ENCODE measurements at places on chromosomes 5 and 9.

- no peak for DNase-seq
Observed at GRCh38 chr9:2722715-2723114, 5.4 kb downstream of the KCNV2 start.

DNA sequence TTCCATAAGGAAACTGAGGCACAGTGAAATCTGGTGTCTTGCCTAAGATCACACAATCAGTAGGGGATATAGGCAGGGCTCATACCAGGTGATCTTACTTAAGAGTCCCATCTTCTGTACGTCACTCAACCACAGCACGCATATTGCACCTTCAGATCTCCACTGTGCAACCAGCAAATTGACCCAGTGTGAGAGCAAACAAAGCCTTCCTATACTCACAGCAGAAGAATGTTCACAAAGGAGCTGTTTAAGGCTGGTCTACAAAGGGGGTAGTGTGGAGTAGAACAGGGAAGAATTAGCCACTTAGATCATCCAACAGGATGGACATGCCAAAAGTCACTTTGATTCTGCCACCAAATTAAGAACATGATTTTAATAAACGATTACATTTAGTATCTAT lies 305.9 kb downstream of the SLIT3 start:
- no peak for DNase-seq

GRCh38 chr9:33446240-33446945 lies 1.0 kb downstream of the AQP3 start:
- peak; percentile 56 for DNase-seq

DNA sequence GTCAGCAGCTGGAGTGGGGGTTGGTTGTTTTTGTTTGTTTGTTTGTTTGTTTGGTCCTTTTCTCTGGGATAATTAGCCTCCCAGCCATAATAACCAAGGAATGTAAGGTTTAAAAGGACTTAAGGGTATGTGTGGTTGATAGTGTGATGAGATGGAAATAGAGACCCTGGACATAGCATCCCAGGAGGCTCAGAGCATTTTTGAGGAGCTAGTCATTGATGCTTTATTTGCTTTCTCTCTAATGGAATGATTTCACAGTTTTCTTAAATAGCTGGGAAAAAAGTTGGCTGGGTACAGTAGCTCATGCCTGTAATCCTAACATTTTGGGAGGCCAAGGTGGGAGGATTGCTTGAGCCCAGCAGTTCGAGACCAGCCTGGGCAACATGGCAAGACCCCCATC lies 45.1 kb downstream of the TTC1 start:
- DNase-seq = no peak

DNA sequence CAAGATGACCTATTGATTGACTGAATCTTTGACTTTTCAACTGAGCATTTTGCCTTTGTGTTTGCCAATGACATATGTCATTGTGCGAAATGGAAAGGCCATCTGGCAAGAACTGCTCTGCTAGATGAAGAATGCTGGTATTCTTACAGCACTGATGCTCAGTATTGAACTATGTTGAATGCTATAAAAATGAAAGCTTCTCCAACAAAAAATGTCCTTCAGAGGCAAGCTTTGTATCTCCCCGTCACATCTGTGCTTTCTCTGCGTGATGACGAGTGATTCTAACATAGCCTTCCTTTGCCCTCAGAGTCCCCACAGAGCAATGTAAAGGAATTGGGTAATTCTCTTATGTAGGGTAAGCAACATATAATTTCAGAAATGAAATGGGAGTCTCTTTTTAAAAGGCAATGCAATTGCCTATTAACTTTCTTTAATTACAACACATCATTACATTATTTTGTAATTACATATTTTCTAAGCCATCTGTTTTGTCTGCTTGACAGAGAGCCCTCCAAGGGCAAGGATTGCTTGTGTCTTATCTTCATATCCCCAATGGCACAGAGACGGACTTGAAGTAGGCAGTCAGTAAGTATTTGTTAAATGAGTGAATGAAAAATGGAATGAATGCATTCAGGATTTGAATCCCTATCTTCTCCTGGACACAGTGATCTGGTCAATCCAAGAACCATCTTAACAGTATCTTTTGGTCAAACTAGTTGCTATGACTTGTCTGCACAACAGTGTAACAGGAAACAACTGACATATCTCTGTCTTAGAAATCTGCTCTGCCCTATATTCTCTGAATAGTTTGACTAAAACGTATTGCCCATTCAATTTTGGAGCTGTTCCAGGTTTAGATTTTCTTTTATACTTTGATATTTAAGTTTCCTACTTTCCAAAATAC lies 46.1 kb downstream of the ENC1 start:
- no peak for DNase-seq

- no peak for DNase-seq
Observed at GRCh38 chr5:160007514-160007913, 1.4 kb upstream of the TTC1 start.

- DNase-seq = no peak
Observed at GRCh38 chr9:130952065-130952762, 13.2 kb upstream of the FIBCD1 start.

- DNase-seq = no peak
Observed at GRCh38 chr5:154311362-154311761, 120.8 kb downstream of the GALNT10 start.

DNA sequence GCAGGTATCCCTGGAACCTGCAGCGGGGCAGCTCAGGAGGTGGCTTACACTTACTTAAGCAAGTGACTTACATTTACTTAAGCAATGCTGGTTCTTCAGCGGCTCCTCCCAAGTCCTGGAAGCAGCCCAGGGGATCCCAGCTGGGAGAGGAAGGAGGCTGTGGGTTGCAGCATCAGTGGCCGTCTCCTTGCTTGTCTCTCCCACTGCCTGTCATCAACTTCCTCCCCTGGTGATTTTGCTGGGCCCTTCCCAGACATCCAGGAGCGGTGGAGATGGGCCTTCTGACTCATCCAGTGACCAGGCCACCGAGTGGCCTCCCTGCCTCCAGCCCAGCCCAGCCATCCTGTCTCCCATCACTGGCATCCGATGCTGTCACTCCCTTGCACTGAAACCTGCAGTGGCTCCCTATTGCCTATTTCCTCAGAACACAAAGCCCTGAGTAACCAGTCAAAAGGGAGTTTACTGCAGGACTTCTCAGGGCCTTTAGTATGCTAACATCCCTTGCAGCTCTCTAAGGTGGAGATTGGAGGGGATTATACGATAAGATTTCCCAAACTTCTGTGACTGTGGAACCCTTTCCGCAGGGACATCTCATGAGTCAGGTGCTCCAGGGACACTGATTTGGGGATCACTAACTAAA lies 155.9 kb upstream of the PHYKPL start:
- DNase-seq = no peak

- DNase-seq = no peak
Observed at GRCh38 chr9:74672237-74672636, 175.1 kb downstream of the RORB start.

GRCh38 chr9:78038620-78039300 lies 7.1 kb upstream of the GNAQ start:
- DNase-seq = no peak

GRCh38 chr5:54793468-54794134 lies 191.8 kb downstream of the ESM1 start:
- DNase-seq = no peak

DNA sequence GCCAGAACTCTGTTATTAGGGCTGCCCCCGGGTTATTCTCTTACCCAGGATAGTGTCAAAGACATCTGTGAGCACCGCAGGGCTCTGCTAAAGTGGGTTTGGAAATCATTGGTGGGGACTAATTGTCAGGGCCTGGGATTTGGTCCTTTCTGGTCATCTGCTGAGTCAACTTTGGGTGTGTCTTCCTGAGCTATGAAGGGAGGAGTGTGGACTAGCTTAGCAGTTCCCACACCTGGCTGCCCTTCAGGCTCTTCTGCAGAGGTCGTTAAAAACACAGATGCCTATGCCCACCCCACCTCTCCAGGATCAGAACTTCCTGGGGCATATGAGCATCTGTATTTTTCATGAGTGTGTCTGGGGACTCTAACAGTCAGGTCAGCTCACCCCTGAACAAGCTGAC lies 352.2 kb downstream of the SLIT3 start:
- DNase-seq = no peak

GRCh38 chr9:109856785-109857184 lies 76.8 kb downstream of the PALM2AKAP2 start:
- no peak for DNase-seq

DNA sequence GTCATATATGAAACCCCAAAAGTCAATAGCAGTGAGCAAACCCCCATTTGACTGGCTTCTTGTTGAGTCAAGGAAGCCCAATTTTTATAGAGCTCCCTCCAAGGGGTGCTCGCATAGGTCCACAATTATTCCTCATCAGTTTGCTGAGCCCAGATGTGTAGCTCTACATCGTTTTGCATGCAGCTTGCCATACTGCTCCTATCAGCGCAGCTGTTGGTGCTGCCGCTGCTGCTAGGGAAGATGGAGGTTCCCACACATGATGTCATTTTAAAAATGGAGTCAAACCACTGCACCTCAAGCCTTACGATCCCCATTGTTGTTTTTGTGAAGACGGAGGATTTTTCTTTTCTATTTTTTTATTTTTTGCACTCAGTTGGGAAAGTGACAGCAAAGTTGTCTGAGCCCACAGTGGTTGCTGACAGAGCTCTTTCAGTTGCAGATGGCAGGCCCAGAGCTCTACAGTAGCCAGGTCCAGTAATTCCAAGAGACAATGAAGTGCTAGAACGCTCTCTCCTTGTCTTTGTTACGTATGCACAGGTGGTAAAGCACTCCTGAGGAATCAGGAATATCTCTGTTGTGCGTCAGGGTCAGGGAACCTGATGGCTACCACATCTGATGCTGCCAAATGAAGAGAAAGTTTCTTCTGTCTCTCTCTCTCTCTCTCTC lies 23.2 kb upstream of the C5orf63 start:
- DNase-seq = no peak

DNA sequence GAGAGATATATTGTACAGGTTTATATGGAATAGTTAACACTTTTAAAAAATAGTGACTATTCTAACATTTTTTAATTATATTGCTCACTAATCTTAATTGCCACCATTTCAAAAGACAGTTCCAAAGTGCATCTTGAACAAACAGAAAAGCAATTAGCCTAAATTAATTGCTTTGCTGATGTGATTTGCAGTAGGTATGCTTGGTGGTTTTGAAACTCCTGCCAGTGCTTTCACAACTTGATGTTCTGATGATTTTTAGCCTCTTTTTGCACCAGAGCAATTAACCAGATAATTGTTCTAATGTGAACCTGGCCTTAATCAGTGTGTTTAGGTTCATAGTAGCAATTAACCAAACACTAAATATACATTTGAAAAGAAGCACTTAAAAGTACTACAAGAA lies 207.6 kb downstream of the FBXL17 start:
- no peak for DNase-seq

DNA sequence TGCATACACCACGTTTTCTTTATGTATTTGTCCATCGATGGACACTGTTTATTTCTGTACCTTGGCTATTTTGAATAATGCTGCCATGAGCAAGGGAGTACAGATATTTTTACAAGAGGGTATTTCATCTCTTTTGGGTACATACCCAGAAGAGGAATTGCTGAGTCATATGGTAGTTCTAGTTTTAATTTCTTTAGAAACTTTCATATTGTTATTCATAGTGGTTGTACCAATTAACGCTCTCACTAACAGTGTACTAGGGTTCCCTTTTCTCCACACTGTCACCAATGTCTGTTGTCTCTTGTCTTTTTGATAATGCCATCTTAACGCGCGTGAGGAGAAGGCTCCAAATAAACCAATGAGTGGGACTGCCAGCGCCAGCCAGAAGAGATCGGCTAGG lies 257.6 kb upstream of the EDIL3 start:
- DNase-seq = no peak

GRCh38 chr9:18275313-18275990 lies 198.5 kb upstream of the ADAMTSL1 start:
- no peak for DNase-seq

DNA sequence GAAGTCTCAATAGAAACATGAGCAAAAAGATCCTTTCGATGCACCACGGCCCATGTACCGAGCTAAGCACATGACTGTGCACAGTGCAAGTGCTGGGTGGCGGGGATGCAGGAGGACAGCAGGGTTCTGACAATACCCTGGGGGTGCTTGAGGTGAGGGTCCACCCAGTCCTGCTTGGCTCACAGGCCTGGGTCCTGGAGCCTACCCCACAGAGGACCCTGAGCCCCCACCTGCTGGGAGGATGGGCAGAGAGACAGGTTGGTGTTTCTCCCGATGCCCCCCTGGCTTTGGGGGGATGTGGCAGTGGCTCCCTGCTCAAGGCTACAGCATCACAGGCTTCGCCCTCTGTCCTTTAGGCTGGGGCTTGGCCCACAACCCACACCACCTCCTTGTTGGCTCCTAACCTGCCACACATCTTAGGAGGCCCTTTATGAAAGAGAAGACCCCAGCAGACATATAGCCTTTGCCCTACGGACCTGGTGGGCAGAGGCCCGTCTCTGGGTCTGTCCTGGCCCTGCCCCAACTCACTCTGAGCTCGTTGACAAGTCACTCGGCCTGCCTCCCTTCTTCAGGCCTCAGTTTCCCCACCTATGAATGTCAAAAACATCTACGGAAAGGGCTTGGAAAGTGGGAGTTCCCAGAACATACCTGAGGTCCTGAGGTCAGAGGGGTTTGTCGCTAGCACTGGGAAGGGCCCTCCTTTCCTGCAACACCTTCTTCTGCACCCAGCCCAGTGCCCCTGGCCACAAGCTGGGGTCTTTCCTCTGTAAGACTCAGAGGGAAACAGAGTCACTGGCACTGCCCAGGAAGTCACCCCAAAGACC lies 50.3 kb downstream of the BARX1 start:
- no peak for DNase-seq

DNA sequence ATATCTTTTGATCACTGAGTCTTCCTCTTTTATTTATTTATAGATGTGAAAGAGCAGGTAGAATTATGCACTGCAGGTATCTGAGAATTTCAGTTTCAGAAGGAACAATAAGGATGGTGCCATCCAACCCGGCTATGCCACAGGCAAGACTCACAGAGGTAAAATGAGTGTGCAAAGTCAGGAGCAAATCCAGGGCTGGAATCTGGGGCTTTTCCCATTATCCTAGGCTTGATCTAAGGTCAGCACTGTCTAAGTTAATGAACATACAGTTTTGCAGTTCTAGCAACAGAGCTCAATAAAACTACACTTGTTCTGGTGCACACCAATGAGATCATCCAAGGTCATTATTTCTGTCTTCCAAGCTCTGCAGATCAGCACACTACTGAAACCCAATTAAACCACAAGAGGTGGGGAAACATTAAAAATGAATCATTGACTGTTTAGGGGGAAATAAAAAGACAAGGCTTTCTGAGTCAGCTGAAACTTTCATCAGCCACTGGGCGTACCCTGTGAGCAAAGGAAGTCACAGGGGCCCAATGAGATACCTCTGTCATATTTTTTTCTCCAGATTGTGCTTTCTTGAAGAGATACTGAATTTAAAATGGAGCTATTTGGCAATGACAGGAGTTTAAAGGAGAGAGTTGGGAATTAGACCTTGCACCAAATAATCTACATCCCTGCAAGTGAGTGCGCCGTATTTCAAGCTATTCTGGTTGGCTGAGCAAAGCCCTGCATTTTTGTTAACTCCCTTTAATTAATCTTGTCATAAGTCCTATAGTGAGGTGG lies 662.2 kb upstream of the ZNF608 start:
- no peak for DNase-seq
